ENCODE measurements at places on chromosomes 7 and 10.
A peak's percentile ranks its signal among the peaks of the same experiment; 100 is the strongest.

DNA sequence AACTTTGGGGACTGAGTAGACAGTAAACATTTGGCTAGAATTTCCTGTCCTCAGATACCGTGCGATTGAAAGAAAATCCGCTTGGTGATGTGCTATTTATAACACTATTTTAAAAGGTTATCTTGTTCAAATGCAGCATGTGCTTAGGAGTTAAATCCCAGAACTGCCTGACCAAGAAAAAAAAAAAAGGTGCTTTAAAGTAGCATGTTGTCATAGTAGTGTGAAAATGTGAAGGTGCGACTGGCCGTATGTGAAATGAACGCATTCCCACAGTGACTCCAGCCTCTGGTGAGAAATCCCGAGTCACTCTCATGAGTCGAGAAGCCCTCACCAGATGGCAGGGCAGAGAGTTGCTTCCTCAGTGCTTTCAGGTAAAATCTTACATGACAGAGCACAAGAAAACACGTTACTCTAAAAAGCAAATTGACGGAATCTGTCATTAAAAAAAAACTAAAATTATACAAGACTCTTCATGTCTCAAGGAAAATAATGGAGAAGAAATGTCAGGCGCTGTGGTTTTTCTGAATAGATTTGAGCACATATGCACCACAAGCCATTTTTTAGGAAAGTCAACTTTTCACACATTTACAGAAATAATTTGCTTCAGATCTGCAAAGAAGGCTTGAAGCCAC, 18.4 kb upstream of the KLF6 start:
- DNase-seq, result peak; percentile 77

DNA sequence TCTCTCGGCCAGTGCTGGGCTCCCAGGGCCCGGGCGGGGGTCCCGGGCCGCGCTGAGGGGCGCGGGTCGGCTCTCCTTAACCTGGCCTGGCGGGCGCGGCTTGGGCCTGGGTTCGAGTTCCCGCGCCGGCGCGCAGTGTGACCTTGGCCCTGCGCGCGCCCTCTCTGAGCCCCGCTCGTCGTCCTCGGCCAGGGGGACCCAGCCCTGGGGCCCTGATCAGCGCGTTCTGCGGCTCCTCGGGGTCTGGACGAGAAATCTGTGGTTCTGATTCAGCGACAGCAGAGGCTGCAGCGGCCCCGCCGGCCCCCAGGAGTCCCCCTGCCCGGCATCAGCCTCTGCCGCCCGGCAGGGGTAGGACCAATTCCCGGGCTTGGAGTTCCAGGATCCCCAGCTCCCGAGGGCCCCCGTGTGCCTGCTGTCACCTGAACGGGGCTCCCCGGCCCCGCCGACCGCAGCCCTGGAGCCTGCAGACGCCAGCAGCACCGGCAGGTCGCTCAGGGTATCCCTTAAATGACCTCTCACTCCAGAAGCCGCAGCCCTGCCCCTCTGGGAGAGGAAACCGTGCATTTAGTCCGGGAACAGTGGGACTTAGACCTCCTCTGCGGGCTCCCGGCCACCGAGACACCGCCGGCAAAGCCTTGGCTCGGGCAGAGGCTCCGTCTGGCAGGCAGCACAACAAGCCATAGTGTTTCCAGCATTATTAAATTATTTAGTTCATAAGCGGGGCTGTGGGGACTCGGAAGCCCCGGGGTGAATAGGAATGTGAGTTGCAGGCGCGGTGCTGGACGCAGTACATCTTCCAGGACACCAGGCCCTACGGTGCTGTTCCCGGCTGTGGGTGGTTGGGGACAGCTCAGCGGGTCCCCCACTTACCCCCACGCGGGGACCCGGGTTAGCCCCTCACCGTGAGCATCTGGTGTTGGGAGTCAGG, 572 bp downstream of the CHST12 start:
- peak; percentile 20 for DNase-seq

DNA sequence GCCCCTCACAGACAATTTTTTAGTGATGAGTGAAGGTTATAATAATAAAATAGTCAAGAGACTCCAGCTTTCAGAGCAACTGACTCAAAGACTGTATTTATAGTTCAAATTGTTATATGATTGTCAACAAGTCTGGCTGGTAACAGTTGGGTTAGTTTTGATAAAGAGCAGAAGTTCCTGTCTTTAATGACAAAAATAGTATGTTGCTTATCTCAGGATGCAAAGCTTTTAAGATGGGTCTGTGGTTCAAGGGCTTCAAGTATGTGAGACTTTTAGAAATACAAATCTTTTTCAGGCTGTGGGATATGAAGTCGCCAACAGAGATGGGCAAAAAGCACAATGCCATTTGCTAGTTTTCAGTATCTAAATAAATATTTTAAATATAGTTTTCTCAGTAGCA, 118.4 kb downstream of the ABCA13 start:
- no peak for DNase-seq

GRCh38 chr7:69684369-69685292, 86.4 kb downstream of the AUTS2 start:
- DNase-seq, result no peak

DNA sequence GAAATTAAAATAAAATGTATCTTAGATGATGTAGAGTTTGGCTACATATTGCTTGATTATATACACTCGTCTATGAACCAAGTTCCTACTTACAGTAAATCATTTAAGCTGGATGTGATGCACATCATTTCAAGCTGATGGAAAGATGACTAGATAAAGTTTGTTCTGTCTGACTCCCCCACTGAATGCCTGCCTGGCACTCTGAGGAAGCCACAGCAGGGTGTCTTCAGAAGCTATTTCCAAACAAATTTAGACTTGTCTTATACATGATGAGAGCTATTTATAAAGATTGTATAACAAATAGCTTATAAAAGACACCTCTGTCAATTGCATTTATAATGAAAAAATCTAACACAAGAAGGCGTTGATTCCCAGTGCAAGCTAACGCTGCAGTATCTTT, 741.4 kb downstream of the MAGI2 start:
- DNase-seq, result no peak

DNA sequence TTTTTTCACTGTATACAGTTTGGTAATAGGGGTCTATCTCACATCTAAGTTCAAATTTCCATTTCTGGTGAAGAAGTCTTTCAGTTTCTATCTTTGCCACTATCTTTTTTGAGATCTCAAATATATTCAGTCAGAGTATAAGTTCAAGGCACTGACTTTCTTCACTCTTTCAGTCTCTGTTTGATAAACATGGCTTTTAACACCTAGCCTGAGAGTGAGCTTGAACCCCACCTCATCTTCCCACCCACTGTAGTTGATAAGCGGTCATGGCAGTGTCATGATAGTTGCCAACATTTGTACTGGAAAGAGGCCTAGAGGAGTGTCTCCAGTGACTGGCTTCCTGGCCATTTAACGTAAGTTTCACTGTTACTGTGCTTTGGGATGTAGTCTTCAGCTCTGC, 41.2 kb upstream of the AGR3 start:
- no peak for DNase-seq

- no peak for DNase-seq
These were observed 126.4 kb upstream of the DKK1 start for GRCh38 chr10:52187521-52188258.

- no peak for DNase-seq
These were observed 159.8 kb downstream of the PIP4K2A start for GRCh38 chr10:22554461-22555182.

DNA sequence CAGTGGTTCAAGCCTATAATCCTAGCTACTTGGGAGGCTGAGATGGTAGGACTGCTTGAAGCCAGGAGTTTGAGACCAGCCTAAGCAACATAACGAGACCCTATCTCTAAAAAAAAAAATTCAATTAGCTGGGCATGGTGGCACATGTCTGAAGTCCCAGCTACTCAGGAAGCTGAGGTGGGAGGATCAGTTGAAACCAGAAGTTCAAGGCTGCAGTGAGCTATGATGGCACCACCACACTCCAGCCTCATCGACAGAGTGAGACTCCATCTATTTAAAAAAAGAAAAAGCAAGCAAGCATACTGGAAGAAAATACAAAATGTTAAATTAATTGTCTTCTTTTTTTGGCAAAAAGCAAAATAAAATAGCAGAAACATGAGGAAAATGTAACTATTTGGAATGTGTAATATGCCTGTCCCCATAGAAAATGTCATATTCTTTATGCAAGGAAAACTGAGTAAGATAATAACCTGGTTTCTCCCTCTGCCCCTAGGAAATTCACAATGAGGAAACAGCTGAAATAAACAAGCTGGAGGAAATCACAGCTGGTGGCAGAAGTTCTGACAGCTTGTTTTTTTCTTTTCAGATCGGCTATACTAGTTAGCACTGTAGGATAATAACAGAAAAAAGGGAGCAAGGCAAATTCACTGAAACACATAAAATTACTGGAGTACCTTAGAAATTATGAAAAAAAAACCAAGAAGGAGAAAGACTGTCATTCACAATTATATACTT, 48.5 kb downstream of the HERPUD2 start:
- no peak for DNase-seq

DNA sequence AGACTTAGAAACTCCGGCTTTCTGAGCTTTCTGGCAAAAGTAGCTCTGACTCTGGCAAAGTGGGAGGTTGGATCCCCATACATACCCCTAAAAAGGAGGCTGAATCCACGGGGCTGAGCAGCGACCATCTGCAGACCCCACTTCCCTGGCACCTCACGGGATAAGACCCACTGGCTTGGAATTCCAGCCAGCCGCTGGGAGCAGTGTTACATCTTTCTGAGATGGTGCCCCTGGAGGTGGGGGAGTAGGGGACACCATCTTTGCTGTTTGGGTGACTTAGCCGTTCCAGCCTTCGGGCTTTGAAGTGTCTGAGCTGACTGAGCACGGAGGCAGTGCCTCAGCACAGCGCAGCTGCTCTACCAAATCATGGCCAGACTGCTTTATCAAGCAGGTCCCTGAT, 45.0 kb upstream of the GRM3 start:
- no peak for DNase-seq

- no peak for DNase-seq
These were observed 130.0 kb downstream of the FAM53B start for GRCh38 chr10:124614003-124614659.

GRCh38 chr7:127807340-127807739, 155.3 kb downstream of the SND1 start:
- DNase-seq, result no peak

GRCh38 chr10:52961323-52961722, 188.7 kb upstream of the MBL2 start:
- no peak for DNase-seq

- no peak for DNase-seq
These were observed 190.6 kb downstream of the PARD3 start for GRCh38 chr10:34624323-34625153.

DNA sequence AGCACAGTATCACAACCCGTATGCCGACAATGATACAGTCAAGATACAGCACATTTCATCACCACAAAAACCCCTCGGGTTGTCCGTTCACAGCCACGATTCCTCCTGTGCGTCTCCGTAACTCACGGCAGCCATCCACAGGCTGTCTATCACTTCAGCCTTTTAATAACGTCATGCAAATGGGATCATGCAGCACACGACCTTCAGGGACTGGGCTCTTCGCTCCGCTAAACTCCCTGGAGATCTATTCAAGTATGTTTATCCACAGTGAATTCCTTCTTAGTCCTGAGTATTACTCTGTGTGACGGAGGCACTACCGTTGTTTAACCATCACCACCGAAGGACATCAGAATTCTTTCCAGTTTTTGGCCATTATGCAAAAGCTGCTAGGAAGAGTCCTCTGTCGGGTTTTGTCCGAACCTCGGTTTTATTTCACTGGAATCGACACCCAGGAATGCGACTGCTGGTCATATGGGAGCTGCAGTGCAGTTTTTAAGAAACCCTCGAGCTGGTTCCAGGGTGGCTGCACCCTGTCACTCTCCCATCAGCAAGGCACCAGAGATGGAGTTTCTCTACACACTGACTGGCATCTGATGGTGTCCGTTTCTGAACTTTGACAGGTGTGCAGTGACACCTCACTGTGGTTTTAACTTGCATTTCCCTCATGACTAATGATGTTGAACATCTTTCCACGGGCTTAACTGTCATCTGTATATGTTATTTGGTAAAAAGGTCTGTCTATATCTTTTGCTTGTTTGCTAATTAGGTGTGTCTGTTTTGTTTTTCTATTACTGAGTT, 193.6 kb downstream of the MAD1L1 start:
- no peak for DNase-seq

DNA sequence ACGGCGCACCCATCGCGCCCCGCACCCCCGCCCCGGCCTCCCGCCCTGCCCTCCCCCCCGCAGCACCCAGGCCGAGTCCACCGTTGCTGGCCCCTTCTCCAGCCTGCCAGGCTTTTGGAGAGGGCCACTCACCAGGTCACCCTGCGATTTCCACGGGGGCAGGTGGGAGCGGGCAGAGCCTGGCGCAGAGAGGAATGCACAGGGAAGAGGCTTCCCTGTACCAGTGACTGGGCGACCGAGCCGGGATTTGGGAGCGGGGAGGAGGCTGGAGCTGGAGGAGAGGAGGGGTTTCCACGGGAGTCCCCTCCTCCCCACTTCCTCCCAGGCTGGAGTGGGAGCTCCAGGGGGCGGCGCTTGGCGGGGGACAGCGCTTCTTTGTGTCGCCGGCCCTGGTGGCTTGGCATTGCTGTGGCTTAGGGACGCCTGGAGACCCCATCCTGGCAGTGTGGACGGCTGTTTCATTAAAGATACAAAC, 19.3 kb downstream of the TCAF1 start:
- no peak for DNase-seq

GRCh38 chr10:103123282-103124024, 69.6 kb downstream of the NT5C2 start:
- no peak for DNase-seq

GRCh38 chr7:36372156-36372555, 17.5 kb upstream of the ANLN start:
- no peak for DNase-seq

GRCh38 chr10:73407495-73407894, 6.4 kb downstream of the ANXA7 start:
- no peak for DNase-seq

DNA sequence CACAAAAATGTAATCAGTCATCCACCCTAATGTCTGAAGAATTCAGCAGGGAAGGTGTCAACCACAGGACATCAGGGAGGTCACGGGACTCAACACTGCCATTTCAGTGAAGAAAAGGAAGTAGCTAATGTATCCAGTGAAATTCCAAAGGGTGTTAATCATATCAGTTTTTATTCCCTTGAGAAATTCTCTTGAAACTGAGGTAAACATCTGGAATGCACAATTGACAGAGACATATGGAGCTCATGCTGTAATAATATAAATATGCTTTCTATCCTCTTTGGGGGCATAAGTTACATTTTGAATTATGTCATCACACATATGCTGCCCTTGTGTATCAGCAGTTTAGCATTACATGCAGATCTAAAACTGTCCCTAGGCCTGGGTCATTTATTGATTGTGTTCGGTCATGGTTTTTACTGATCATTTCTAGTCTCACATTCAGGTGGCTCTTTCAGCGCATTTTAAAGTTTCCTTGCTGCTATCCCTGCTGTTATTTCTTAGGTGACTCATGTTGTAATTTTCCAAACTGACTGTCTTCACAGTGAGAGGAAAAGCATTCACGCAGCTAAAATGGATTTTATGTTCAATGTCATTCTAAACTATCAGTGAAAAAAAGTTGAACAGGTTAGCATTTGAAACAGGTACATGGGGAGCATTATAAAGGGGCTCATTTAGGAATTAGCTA, 273.9 kb downstream of the TSPAN12 start:
- DNase-seq, result no peak

DNA sequence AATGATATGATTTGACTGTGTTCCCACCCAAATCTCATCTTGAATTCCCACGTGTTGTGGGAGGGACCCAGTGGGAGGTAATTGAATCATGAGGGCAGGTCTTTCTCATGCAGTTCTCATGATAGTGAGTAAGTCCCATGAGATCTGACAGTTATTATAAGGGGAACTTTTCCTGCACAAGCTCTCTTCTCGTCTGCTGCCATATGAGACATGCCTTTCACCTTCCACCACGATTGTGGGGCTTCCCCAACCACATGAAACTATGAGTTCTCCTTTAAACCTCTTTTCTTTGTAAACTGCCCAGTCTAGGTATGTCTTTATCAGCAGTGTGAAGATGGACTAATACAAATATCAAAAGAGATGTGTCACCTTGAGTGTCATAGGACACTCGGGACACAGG, 502.7 kb upstream of the PODXL start:
- DNase-seq, result no peak
